Omental fat pad (tissue), 4 donors: ENCODE measurements at places on chromosomes 5 and 9. TPM values are rescaled to one million over a fixed set of nuclear protein-coding genes. Genes with fewer than 3 reads are reported as not detected.

Gene PAPPA
- 9.6 TPM for total RNA-seq

DNA sequence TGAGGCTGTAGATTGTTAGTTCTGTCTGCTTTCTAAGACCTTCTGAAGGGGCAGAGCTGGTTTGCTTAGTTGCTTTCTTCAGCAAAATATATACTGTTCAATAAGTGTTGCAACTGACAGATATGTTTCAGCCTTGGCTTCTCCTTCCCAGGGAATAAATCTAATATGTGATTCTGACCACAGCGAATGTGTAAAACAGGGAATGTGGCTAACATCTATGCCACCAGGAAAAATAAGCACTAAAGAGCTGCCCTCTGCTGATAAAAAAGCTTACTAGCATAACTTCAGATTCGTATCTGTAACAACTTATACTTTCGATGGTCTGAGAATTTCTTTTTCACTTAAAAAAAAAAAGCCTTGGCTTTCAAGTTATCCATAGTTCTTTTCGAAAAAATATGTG lies 13.0 kb upstream of the OSMR start:
- no peak for DNase-seq

Gene ADAMTSL2
- 1.8 TPM for total RNA-seq

Gene TAF1L
- total RNA-seq = not detected

GRCh38 chr9:100589582-100589981 lies 11.7 kb downstream of the CAVIN4 start:
- DNase-seq = no peak

Gene LTC4S
- 15.1 TPM for total RNA-seq
